ENCODE measurements at places on chromosomes 6 and 20. TPM values are rescaled to one million over a fixed set of nuclear protein-coding genes. Genes with fewer than 3 reads are reported as not detected.

IL20RA gene
- polyA plus RNA-seq = 1.1 TPM

CST5 gene
- polyA plus RNA-seq = 0.30 TPM

CST1 gene
- polyA plus RNA-seq = not detected

DCDC2 gene
- polyA plus RNA-seq = 110 TPM

PTCRA gene
- 0.23 TPM for polyA plus RNA-seq

LY6G6F gene
- 1.0 TPM for polyA plus RNA-seq

TBCC gene
- polyA plus RNA-seq = 24.6 TPM

PAK1IP1 gene
- 19.3 TPM for polyA plus RNA-seq

CD109 gene
- 12.5 TPM for polyA plus RNA-seq

FAM50B gene
- 14.0 TPM for polyA plus RNA-seq

EBF4 gene
- 33.5 TPM for polyA plus RNA-seq

RAET1L gene
- polyA plus RNA-seq = not detected

SCRT2 gene
- 0.07 TPM for polyA plus RNA-seq

RCAN2 gene
- 22.4 TPM for polyA plus RNA-seq
